Cardiac muscle cell (in vitro differentiated cells and primary cell): ENCODE measurements at places on chromosomes 11 and 22. TPM values are rescaled to one million over a fixed set of nuclear protein-coding genes. Genes with fewer than 3 reads are reported as not detected.

- DNase-seq = no peak
Measured at GRCh38 chr11:117434481-117434880, 106.8 kb downstream of the CEP164 start.

- no peak for DNase-seq
Measured at GRCh38 chr11:79950172-79950571, 509.3 kb upstream of the TENM4 start.

GRCh38 chr11:1868636-1869291 is 15.9 kb downstream of the LSP1 start:
- no peak for DNase-seq

The HOATZ gene
- total RNA-seq = not detected in 2 replicates

The ISX gene
- total RNA-seq = not detected in 2 replicates

The OR10A5 gene
- not detected in 2 replicates for total RNA-seq

The FAT3 gene
- 3.4 and 3.5 TPM in 2 replicates for total RNA-seq
